ENCODE measurements at places on chromosomes 5 and 9. TPM values are rescaled to one million over a fixed set of nuclear protein-coding genes. Genes with fewer than 3 reads are reported as not detected.

LRRC19 gene
- total RNA-seq, result not detected

GRCh38 chr5:157217289-157218024 lies 36.8 kb downstream of the ITK start:
- DNase-seq, result no peak

SV2C gene
- total RNA-seq, result not detected

- no peak for DNase-seq
Observed at GRCh38 chr5:165620394-165620793, 2115.0 kb downstream of the MAT2B start.

LMNB1 gene
- total RNA-seq, result 6.2 TPM

- DNase-seq, result no peak
Observed at GRCh38 chr9:1383899-1384455, 333.8 kb downstream of the DMRT2 start.

DNA sequence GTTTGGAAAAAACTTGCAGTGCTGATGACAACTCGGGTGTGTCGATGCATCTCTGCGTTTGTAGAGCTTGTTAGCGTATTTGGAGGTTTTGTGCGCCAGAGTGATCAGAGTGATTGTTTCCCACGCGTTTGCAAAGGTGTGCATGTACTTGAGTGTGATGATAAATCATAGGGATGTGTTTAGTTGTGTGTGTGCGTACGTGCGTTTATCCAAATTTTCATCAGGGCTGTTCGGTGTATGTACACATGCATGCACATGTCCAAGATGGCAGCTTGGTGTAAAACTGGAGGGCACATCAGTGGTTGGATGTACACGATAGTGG lies 248 bp upstream of the C1QTNF2 start:
- no peak for DNase-seq

GRCh38 chr9:129451089-129451656 lies 169.7 kb downstream of the C9orf50 start:
- no peak for DNase-seq

Data from left cardiac atrium (tissue), 4 donors.